Activated CD8-positive, alpha-beta T cell treated with anti-CD3 and anti-CD28 coated beads, Interleukin-2, amount 10 ng/mL, durations not matched to agents 7 days and 5 days (primary cell): ENCODE measurements at places on chromosomes 2 and 18. TPM values are rescaled to one million over a fixed set of nuclear protein-coding genes. Genes with fewer than 3 reads are reported as not detected.
A peak's percentile ranks its signal among the peaks of the same experiment; 100 is the strongest.

GRCh38 chr2:214747992-214748391 is 61.5 kb downstream of the BARD1 start:
- DNase-seq, result no peak

DNA sequence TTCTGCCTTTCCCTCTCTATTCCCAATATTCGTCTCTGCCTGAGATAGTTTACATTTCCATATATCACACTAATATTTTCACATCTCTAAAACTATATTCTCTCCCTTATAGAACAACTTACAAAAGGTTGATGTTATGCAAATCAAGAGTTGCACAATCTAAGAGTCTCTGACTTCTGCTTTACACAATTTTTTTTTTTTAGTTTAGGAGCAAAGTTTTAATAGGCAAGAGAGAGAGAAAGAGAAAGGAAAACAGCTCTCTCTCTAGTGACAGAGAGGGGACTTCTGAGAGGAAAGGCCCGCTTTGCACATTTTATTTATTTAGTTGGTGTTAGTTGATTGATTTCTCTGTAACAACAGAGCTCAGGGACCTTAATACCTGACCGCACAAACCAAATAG is 380.2 kb downstream of the TXNL1 start:
- no peak for DNase-seq

- no peak for DNase-seq
These were observed 149.7 kb upstream of the KLHL29 start for GRCh38 chr2:23235292-23235691.

GRCh38 chr2:127498386-127498785 is 27.9 kb downstream of the IWS1 start:
- DNase-seq, result no peak

GRCh38 chr2:127510073-127510472 is 16.2 kb downstream of the IWS1 start:
- no peak for DNase-seq

GRCh38 chr2:60353406-60353800 is 200.1 kb downstream of the BCL11A start:
- peak; percentile 9 for DNase-seq

- DNase-seq, result no peak
These were observed 32.7 kb downstream of the RAB27B start for GRCh38 chr18:54860941-54861340.

EGR4 gene
- total RNA-seq, result not detected

UGT1A4 gene
- total RNA-seq, result not detected

SPOPL gene
- 13.0 TPM for total RNA-seq

BOK gene
- total RNA-seq, result not detected

IL36A gene
- 0.53 TPM for total RNA-seq

IL36G gene
- not detected for total RNA-seq

TRIM54 gene
- 0.31 TPM for total RNA-seq
